Dermis blood vessel endothelial cell (primary cell): ENCODE measurements at places on chromosomes 7 and 10.
A peak's percentile ranks its signal among the peaks of the same experiment; 100 is the strongest.

DNA sequence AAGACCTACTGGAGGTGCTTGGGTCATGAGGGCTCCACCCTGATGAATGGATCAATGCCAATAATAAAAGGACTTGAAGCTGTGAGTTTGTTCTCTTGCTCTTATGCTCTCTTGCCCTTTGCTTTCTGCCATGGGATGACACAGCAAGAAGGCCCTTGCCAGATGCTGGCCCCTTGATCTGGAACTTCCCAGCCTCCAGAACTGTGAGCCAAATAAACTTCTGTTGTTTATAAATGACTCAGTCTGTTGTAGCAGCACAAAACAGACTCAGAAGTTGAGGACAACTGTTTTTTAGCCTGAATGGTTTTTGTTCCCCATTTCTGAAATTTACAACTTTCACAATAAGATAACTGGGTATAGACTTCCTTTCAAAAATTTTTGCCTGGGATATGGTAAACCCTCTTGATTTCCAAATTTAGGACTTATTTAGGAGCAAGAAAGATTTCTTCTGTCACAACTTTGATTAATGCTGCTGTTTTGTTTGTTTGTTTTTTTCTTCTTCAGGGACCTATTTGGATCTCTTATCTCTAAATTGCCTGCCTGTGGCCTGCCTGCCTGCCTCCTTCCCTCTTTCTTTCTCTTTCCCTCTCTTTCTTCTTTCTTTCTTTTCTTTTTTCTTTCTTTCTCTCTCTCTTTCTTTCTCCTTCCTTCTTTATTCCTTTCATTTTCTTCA is 12.1 kb downstream of the ENTPD1 start:
- peak; percentile 65 for DNase-seq

DNA sequence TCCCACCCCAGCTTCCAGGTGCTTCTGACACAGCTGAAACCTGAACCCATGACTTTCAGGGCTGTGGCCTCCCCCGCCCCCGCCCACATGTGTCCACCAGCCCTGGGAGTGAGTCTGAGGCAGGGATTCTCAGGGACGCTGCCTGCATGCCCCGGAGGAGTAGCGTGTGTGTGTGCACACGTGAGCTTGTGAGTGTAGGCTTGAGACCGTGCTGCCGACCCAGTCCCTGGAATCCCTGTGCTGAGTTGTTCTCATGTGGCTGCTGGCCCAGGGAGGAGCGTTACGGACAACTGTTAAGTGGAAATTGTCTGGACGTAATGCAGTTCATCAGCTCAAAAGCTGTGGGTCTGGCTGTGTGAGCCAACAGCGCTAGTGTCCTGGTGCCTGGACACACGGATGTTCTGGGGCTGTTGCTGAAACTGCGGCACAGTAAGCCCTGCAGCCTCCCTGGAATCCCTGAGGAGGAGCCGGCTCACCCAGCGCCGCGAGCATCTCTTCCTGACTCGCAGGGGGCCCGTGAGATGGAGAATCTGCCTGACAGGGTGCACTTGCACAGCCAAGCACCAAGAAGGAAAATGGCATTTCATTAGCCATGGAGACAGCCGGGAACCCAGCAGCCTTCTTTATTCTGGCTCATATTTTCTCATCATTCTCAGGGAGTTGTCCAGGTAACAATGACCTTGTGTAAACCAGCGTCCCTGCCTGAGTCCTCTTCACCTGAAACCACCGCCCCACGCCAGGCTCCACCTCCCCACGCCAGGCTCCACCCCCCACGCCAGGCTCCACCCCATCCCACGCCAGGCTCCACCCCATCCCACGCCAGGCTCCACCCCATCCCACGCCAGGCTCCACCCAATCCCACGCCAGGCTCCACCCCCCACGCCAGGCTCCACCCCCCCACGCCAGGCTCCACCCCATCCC is 603.9 kb downstream of the PTPRN2 start:
- no peak for DNase-seq

GRCh38 chr10:108204528-108205305 is 1040.2 kb upstream of the SORCS1 start:
- no peak for DNase-seq

- DNase-seq, result no peak
Observed at GRCh38 chr7:45416846-45417245, 157.3 kb upstream of the ADCY1 start.

GRCh38 chr10:117519286-117519685 is 23.3 kb upstream of the EMX2 start:
- DNase-seq, result no peak

DNA sequence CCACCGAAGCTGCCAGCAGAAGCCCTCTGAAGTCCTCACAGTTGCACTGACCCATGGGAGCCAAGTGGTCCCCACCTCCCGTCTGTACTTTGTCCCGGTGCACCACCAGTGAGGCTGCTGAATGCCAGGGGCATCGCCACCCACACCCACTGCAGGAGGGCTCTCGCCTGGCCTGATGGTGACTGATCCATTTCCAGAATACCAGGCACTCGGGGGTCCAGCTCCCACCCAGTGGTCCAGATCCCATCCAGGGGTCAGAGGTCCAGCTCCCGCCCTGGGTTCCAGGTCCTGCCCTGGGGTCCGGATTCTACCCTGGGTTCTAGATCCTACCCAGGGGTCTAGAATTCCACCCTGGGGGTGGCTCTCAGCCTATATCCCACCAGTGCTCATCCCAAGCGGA is 9.1 kb upstream of the JAKMIP3 start:
- DNase-seq, result no peak

- DNase-seq, result no peak
Observed at GRCh38 chr7:151700586-151701165, 176.2 kb downstream of the PRKAG2 start.

DNA sequence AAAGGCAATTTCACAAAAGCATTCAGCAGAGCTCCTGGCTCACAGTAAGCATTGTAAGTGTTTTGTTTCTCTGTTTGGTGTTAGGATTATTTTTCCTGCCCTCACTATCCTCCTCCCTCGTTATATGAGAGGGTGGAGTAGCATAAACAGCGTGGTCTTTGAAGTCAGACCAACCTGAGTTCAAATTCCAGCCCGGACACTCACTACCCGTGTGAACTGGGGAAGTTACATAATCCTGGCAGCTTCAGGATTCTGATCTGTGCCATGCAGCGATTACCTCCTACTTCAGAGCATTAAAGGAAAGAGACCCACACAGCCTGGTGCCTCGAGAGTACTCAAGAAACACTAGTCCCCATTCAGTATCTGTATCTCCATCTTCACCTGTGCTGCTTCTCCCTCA is 386.5 kb downstream of the INHBA start:
- DNase-seq, result no peak

- DNase-seq, result peak; percentile 70
Observed at GRCh38 chr7:27689591-27690164, 27.0 kb upstream of the HIBADH start.

DNA sequence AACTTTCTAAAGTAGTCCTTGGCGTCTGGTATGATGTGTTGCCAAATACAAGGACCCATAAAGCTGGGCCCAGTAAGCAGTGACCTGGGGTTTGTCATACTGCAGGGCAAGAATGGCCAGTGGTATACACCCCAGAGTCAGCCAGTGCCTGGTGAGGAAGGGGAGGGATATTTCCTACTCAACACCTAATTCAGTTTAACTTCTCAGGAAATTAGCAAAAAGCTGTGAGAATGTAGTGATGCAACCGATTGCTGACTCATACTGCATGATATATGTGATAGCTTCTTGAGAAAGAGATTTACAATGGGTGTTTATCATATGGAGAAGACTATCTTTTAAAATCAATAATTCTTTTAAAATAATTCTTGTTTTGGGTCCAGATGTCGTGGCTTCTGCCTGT is 889.3 kb upstream of the CELF2 start:
- DNase-seq, result no peak

- DNase-seq, result no peak
Observed at GRCh38 chr7:106982415-106982814, 62.1 kb upstream of the PRKAR2B start.

DNA sequence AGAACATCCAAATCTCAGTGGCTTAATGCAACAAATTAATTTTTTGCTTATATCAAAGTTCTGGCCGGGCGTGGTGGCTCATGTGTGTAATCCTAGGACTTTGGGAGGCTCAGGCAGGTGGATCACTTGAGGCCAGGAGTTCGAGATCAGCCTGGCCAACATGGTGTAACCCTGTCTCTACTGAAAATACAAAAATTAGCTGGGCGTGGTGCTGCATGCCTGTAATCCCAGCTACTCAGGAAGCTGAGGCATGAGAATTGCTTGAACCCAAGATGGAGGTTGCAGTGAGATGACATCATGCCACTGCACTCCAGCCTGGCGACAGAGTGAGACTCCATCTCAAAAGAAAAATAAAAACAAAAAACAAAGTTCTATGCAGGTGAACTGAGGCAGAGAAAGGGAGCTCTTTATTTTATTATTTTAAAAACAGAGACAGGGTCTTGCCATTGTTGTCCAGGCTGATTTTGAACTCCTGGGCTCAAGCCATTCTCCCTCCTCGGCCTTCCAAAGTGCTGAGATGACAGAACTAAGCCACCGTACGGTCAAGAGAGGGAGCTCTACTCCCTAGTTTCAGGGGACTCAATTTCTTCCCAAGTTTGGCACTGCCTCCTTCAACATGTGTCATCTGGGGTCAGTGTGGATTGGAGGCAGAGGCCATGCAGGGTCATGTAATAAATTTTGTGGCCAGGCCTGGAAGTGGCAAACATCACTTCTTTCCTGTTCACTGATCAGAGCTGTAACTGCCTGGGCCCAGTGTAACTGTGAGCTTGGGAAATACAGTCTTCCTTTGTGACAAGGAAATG is 2.4 kb downstream of the ADCK2 start:
- DNase-seq, result peak; percentile 80

DNA sequence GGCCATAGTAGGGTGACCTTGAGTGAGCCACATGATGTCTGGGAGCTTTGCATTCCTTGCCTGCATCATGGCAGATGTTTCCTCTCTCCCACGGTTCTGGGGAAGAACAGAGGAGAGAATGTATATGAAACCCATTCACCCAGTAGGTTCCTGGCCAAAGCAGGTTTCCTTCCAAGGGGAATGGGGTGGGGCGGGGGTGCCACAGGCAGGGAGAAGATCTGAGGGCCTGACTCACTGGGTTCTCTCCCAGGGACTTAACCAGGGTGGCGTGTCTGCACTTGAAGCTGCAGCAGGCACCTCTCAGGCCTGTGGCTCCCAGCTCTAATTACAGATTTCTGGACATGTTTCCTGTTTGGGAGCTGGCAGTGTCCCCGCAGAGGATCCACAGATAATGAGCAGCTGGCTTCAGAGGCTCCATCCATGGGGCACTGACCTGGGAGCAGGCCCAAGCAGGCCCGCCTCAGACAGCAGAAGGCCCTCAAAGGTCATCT is 50.2 kb upstream of the ZMIZ1 start:
- DNase-seq, result peak; percentile 30

GRCh38 chr7:12722636-12723605 is 35.5 kb downstream of the ARL4A start:
- DNase-seq, result no peak

DNA sequence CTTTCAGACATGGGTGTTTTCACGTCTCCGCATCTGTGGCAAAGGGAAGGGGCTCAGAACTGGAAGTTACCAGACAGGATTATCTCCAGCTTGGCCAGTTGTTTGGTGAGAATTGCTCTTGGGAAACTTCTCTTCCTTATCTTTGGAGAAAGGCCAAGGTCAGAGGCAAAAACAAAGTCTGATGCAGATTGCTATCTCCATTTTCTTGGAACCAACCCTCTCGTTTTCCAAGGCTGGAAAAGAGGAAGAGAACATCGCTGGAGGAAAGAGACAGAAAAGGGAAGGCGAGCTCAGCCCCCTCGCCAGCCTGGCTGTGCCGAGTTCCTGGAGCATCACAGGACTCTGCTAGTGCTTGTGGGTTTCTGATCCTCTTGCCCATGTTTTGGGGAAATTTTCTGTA is 396.8 kb upstream of the SHH start:
- no peak for DNase-seq

DNA sequence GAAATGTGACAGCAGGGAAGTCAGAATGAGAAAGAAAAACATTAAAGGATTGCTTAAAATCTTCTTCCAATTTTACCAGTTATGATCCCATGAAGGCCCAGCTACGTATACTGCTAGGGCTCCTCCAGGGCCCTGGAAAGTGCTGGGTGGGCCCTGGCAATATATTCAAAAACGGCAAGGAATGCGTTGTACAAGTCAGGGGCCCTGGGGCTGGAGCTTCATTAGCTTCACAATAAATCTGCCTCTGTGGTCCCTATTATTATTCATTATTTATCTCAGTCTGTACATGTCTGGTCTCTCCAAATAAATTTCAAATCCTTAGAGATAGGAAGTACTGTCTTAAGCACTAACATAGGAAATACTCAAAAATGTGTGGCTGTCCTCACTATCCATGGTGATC is 7.6 kb downstream of the JAZF1 start:
- no peak for DNase-seq
